Heart right ventricle (tissue), 16 donors: ENCODE measurements at places on chromosomes 5 and 9.

- no peak for DNase-seq
Measured at GRCh38 chr9:114735704-114736103, 53.7 kb upstream of the TEX48 start.

DNA sequence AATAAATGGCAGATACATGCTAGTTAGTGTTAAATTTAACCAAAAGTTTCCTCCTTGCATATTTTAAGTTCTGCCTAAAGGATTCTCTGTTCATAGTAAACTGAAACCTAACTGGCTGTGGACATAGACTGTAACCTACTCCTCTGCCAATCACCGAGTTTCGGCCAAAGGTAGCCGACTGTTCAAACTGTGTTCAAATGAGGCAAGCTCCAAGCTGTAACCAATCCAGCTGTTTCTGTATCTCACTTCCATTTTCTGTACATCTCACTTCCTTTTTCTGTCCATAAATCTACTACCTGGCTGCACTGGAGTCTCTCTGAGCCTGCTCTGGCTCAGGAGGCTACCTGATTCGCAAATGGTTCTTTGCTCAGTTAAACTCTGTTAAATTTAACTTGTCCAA is 44.1 kb downstream of the KCNV2 start:
- no peak for DNase-seq

DNA sequence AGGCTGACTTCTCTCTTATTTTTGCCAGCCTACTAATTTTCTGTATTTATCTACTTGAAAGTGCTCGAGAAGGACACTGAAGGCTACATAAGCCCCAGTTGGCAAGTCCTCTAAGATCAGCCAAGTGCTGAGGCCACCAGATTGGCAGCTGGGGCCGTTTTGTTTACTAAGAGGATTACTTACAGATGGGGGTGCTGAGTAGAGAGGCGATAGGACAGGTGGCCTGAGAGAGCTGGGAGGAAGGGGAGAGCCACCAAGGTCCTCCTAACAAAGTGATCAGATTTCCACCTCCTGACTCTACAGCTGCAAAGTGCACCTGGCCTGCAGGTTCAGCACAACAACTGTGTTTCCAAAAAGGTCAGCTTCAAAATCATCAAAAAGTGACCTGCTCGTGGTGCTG is 32.9 kb downstream of the FRMD3 start:
- no peak for DNase-seq

GRCh38 chr5:376799-377325 is 55.3 kb downstream of the AHRR start:
- no peak for DNase-seq

DNA sequence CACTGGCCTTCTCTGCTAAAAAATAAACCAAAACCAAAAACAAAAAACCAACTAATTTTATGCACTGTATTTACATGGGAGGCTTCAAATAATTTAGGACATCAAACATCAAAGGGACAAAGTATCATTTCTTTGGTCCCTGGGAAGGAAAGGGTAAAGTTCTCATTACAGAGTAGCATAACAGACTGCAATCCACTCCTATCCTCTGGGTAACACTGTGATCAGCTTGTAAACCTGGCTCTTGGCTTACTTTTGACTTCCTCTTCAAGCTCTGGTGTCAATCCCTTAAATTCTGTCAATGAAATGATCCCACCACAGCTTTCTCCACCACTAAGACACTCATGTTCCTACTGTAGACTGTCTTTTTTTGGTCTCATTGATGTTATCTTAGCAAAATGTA is 69.8 kb upstream of the VCAN start:
- DNase-seq, result no peak

- no peak for DNase-seq
Measured at GRCh38 chr5:64653766-64654560, 36.3 kb upstream of the SHISAL2B start.

GRCh38 chr9:129938291-129938979 is 103.2 kb downstream of the USP20 start:
- DNase-seq, result no peak

- DNase-seq, result no peak
Measured at GRCh38 chr9:6199596-6199995, 16.0 kb upstream of the IL33 start.

DNA sequence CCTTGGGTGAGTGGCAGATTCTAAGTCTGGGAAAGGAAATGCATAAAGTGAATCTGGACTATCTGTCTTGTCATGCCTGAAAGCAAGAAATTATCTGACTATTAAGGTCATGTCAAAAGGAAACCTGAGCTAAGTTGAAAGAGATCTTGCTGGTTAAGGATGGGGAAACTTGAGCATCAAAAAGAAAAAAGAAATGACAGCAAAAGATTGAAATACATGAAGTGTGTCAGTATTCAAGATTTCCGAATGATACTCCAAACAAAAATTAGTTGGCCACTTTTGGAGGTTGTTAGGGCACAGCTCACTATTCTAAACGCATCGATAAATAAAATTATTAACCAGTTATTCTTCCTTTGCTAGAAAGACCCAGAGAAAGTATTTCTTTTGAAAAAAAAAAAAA is 3.3 kb upstream of the FBN2 start:
- DNase-seq, result no peak

DNA sequence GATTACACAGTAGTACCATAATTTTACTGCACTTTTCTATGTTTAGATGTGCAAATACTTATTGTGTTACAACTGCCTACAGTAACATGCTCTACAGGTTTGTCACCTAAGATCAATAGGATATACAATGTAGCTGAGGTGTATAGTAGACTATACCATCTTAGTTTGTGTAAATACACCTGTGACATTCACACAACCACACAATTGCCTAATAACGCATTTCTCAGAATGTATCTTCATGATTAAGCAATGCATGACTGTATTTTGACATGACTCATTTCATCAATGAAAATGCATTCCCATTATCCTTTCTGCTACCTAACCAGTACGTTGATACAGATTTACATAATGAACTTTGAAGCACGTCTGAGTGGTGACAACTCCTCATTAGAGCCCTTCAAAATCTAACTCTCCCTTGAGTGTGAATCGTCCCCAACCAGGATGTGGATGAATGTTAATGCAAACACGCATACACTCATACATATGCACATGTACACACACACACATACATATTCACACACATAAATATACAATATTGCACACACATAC is 28.4 kb downstream of the GZMK start:
- DNase-seq, result no peak

DNA sequence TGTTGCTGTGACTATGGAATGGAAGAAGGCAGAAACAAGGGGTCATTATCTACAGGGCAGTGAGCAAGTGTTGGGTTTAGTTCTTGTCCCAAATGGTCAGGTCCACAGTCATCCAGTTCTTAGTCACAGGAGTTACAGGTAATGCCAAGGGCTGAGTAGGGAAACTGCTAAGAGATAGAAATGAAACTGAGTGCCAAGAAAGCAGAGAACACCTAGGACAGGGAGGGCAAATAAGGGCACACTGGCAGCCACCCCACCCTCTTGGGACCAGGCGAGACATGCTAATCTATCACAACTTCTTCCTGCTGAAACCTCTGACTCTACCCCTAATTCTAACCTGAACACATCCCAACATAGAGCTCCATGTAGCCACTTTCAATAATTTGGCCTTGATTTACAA is 103.2 kb downstream of the KLF4 start:
- DNase-seq, result no peak

DNA sequence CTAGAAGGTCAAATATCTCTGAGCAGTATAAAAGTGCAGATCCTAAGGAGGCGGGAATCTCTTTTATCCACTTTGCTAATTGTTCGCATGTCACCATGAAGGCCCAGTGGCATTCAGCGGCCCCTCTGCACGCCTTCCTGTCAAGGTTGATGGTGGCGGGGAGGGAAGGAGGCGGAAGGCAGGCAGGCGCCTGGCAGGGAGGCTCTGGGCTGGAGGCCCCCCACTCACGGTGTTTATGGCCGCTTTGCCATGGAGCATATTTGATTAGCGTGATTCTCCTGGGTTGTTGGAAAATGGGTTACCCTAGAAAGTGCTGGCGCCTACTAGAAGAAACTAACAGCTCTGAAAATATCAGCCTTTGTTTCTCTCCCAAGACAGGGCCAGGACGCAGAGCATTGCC is 209.6 kb downstream of the FSTL4 start:
- DNase-seq, result no peak

GRCh38 chr5:127013407-127013806 is 17.0 kb downstream of the MARCHF3 start:
- no peak for DNase-seq

DNA sequence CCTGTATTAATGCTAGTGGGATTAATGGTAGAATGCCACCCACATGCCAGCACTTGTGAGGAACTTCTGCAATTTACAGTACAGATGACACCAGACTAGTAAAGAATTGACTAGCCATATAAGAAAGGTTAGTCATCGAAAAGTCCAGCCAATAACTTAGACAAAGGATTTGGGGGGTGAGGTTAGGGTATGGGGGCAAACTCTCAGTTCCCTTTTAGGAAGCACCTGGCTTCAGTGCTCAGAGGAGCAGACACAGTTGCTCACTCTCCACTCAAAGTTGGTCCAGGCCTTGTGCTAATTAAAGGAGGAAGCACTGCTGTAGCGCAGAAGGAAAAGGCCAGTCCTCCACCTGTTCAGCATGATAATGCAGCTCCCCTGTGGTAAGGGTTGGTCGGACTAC is 25.2 kb downstream of the TGFBR1 start:
- DNase-seq, result no peak

GRCh38 chr9:131407717-131408195 is 13.9 kb downstream of the PRRC2B start:
- DNase-seq, result peak; percentile 66

DNA sequence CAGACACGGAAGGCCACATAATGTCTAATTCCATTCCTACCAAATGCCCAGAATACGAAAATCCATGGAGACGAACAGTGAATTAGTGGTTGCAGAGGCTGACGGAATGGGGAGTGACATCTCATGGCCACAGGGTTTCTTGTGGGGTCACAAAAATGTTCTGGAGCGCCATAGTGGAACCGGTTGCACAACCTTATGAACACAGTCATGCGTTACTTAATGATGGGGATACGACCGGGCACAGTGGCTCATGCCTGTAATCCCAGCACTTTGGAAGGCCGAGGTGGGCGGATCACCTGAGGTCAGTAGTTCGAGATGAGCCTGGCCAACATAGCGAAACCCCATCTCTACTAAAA is 26.0 kb upstream of the TTLL11 start:
- DNase-seq, result no peak

GRCh38 chr9:126419475-126419874 is 92.8 kb downstream of the MVB12B start:
- DNase-seq, result peak; percentile 26

GRCh38 chr5:179288809-179289185 is 56.5 kb downstream of the ADAMTS2 start:
- no peak for DNase-seq

GRCh38 chr9:89533411-89534095 is 35.6 kb upstream of the SEMA4D start:
- DNase-seq, result no peak

DNA sequence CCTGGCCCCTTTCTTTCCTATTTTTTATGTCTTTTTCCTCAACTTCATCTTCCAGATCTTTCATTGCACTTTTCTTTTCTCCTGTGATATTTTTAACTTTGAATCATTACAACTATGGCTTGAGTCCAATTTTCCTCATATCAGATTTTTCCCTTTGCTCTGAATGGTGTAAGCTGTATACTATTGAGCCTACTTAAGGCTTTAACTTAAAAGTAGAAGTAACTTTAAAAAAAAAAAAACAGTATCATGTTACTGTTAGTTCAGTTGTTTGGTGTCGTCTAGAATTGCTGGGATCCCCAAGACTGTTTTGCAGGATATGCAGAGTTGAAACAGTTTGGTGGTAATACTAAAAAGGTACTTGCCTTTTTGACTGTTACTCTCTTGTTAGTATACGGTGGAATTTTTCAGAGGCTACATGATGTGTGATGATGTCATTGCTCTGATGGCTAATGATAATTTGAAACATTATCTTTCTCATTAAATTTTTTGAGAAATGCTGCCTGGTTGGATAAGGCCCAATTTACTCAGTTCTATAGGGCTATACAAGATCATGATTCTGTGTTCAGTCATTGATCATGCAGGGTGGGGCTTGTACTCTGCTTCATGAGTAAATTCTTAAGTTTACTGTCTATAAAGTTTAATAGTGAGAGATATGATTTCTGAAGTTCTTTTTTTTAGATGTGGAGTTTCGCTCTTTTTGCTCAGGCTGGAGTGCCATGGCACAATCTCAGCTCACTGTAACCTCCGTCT is 8.8 kb downstream of the NAA35 start:
- DNase-seq, result no peak

DNA sequence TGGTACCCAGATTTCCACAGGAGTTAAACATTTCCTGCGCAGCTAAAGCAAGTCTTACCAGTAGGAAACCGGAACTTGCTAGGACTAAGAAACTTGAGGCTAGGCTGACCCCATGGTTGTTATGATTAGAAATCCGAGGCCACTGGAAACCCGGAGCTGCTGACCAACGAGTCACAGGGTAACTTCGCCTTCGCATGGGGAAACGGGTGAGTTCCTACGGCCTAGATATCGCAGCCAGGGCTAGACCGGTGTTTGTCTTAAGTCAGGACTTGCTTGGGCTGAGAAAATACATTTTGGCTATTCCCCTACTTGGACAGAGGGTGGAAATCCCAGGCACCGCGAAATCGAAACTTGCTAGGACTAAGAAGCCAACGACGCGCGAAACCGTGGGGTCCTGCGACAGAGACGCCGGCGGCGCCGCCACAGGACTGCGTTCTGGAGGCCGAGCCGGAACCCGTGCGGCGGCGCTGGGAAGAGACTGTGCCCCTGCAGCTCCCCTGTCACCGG is 1.6 kb upstream of the ANXA2R start:
- peak; percentile 69 for DNase-seq

- no peak for DNase-seq
Measured at GRCh38 chr5:178984145-178985072, 10.7 kb downstream of the GRM6 start.

- DNase-seq, result no peak
Measured at GRCh38 chr9:129731477-129732085, 21.3 kb downstream of the PTGES start.

GRCh38 chr5:119022017-119022745 is 33.8 kb upstream of the DTWD2 start:
- DNase-seq, result no peak

GRCh38 chr9:113651896-113652295 is 188.4 kb downstream of the RGS3 start:
- DNase-seq, result no peak

GRCh38 chr5:172760959-172761358 is 10.0 kb downstream of the DUSP1 start:
- no peak for DNase-seq

DNA sequence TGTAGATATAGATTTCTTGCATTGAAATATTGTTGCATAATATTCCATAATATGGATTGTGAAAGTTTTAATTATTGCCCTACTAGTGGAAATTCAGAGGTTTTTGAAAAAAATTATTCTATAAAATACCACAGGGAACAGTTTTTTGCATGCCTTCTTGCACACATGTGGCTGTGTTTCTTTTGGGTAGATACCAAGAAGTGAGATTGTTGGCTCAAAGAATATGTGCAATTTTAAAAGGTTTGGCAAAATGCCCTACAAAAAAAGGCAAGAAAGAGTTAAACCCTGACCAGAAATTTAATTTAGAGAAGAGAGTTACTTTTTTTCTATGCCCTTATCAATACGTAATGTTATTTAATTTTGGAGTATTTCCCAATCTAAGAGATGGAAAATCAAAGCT is 270.8 kb upstream of the DAPK1 start:
- no peak for DNase-seq
